ENCODE measurements at places on chromosomes 6 and 20. TPM values are rescaled to one million over a fixed set of nuclear protein-coding genes. Genes with fewer than 3 reads are reported as not detected.

DNA sequence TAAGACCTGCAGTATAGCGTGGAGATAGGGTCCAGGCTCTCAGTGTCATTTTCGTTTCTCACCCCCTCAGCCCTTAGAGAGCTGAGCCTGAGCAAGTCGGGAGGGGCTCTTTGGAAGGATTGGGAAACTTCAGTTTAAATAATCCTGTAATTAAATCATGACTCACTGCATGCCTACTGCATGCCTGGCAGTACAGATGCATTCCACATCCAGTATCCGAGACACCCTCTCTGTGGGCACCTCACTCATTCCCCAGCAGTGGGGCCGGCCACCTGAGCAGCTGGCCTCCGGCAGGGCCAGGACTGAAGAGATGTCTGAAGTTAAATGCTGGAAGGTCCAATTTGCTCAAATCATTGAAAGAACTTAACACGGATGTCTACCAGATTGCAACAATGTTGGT is 316.6 kb downstream of the THBS2 start:
- no peaks in the 10 kb centered on the region for H3K27me3 ChIP-seq
- no peak for DNase-seq
- no peak overlapping the region for H3K27ac ChIP-seq
- H3K4me3 ChIP-seq: no peak overlapping the region
- H3K36me3 ChIP-seq: no peaks in the 10 kb centered on the region

DNA sequence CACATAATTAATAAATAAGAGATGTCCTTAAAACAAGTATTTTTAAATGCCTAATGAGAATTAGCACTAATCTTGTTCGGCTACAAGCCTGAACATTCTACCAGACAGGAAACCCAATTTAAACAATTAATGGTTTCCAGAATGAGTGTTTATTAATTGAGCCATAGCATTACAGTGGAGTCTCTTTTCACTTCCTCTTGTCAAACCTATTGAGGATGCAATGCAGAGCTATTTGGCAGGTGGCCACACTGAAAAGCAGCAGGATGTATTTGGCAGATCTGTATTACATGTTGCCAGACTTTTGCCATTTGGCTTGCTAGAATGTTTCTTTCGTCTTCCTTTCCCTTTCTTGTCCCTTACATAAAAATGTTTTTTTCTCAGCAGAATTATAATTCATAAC is 475.2 kb upstream of the MARCKS start:
- DNase-seq: peak; percentile 53
- H3K4me3 ChIP-seq: no peak overlapping the region
- H3K27ac ChIP-seq: no peak overlapping the region
- no peaks in the 10 kb centered on the region for H3K4me1 ChIP-seq
- no peaks in the 10 kb centered on the region for H3K27me3 ChIP-seq
- no peaks in the 10 kb centered on the region for H3K36me3 ChIP-seq

- H3K27ac ChIP-seq: peak overlapping the region; percentile 57
- DNase-seq: no peak
- no peaks in the 10 kb centered on the region for H3K36me3 ChIP-seq
- H3K27me3 ChIP-seq: no peaks in the 10 kb centered on the region
Measured at GRCh38 chr20:58161192-58161591, 67.3 kb downstream of the ANKRD60 start.

- peaks cover 14% of the 10 kb centered on the region for H3K4me1 ChIP-seq
- no peak for DNase-seq
- H3K36me3 ChIP-seq: no peaks in the 10 kb centered on the region
- H3K4me3 ChIP-seq: no peak overlapping the region
Measured at GRCh38 chr6:29651413-29652197, 5.3 kb upstream of the MOG start.

GRCh38 chr6:52262620-52263344 is 18.5 kb upstream of the IL17F start:
- no peaks in the 10 kb centered on the region for H3K27me3 ChIP-seq
- H3K4me1 ChIP-seq: no peaks in the 10 kb centered on the region
- no peak for DNase-seq
- H3K27ac ChIP-seq: no peak overlapping the region
- H3K36me3 ChIP-seq: peaks cover 12% of the 10 kb centered on the region
- no peak overlapping the region for H3K4me3 ChIP-seq

- no peak overlapping the region for H3K27ac ChIP-seq
- no peak for DNase-seq
- no peaks in the 10 kb centered on the region for H3K36me3 ChIP-seq
- H3K27me3 ChIP-seq: no peaks in the 10 kb centered on the region
Measured at GRCh38 chr6:147262946-147263345, 58.7 kb downstream of the STXBP5 start.

GRCh38 chr6:112827793-112828192 is 480.7 kb downstream of the RFPL4B start:
- H3K27me3 ChIP-seq: no peaks in the 10 kb centered on the region
- H3K4me1 ChIP-seq: no peaks in the 10 kb centered on the region
- H3K27ac ChIP-seq: no peak overlapping the region
- no peak overlapping the region for H3K4me3 ChIP-seq
- DNase-seq: peak; percentile 37

- no peaks in the 10 kb centered on the region for H3K4me1 ChIP-seq
- no peaks in the 10 kb centered on the region for H3K27me3 ChIP-seq
- no peak for DNase-seq
- H3K4me3 ChIP-seq: no peak overlapping the region
- H3K27ac ChIP-seq: no peak overlapping the region
Measured at GRCh38 chr6:125486881-125487280, 185.1 kb upstream of the HDDC2 start.

DNA sequence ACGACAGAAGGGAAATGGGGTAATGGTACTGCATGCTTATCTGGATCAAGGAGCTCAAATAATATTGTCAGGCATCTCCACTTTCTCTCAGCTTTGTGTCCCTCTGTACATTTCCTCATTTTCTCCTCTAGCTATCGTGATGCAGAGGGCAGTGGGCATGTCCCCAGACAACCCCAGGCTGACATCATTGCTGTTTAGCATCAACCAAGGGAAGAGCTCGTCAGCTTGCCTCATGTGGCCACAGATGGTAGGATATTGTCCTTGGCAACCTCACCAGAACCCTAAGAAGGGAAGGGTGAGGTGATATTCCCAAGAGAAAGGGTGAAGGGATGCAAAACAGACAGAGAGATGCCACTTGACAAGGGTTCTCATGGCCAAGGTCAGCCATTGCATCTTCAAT is 58.3 kb downstream of the MAFB start:
- peaks cover 4% of the 10 kb centered on the region for H3K27me3 ChIP-seq
- no peak overlapping the region for H3K27ac ChIP-seq
- no peak for DNase-seq
- no peaks in the 10 kb centered on the region for H3K36me3 ChIP-seq

The TMEM151B gene
- 18.0 TPM for total RNA-seq

The BTNL2 gene
- total RNA-seq: not detected

The EYA2 gene
- 28.2 TPM for total RNA-seq

The OR2H2 gene
- total RNA-seq: not detected

The HMGA1 gene
- 35.9 TPM for total RNA-seq

The DUSP15 gene
- 7.8 TPM for total RNA-seq

The GTSF1L gene
- not detected for total RNA-seq
